ENCODE measurements at places on chromosomes 1 and 21.

DNA sequence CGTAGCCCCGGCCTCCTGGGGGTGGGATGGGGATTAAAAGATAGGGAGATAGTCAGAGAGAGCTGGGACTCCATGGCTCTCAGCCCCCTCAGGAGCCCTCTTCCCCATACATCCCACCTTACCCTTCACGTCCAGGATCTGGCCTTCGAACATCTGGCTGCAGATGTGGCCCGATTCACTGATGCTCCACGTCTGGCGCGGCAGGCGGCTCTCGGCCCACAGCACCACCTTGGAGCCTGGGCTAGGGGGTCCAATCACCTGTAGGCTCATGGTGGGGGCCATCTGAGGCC lies 4.2 kb downstream of the CD52 start:
- DNase-seq, result no peak

DNA sequence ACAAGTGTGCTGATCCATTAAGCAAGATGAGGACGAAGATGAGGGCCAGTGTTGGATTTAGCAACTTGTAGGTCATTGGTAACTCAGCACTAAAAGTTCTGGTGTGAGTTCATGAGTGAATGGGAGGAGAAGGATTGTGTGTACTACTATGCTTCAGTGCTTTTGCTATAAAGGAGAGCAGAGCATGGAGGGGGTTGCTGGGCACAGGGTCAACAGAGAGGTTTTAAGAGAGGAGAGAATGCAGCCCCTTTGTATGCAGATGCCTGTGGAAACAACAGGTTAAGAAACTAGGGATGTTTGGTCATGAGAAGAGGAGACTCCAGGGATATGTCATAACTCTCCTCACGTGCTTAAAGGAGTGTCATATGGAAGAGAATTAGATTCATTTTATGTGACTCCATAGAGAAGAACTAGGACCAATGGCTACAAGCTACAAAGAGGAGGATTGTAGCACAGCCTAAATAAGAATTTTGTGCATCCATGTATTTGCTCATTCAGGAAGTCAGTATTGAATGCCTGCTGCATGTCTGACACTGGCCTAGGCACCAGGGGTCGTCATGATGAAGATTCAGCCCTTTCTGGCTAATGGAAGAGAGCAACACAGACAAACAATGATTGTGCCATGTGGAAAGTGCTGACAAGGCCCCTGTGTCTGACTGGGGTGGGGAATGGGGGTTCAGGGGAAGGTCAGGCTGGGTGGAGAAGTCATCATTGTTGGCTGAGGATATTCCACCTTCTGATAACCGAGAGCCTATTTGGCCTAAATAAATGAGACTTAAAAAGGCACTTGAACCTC lies 53.5 kb downstream of the KIRREL1 start:
- no peak for DNase-seq

- no peak for DNase-seq
Observed at GRCh38 chr1:47229031-47229885, 2.8 kb downstream of the TAL1 start.

DNA sequence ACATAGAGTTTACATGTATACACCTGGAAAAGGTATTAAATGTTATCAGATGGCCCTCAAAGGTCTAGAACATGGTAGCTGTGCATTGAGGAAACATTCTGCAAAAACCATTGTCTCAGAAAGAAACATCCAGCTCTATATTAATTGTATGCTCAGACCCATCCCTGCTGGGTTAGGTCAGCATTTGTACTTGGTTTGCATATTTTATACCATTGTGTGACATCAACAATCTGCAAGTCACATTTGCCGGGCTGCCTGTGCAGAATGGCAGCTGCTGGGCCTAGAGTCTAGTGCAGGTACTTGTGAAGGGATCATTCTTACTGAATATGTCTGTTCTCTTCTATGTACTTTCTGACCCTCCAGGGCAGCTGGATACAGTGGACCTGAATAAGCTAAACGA lies 43.9 kb upstream of the LAMC2 start:
- no peak for DNase-seq

DNA sequence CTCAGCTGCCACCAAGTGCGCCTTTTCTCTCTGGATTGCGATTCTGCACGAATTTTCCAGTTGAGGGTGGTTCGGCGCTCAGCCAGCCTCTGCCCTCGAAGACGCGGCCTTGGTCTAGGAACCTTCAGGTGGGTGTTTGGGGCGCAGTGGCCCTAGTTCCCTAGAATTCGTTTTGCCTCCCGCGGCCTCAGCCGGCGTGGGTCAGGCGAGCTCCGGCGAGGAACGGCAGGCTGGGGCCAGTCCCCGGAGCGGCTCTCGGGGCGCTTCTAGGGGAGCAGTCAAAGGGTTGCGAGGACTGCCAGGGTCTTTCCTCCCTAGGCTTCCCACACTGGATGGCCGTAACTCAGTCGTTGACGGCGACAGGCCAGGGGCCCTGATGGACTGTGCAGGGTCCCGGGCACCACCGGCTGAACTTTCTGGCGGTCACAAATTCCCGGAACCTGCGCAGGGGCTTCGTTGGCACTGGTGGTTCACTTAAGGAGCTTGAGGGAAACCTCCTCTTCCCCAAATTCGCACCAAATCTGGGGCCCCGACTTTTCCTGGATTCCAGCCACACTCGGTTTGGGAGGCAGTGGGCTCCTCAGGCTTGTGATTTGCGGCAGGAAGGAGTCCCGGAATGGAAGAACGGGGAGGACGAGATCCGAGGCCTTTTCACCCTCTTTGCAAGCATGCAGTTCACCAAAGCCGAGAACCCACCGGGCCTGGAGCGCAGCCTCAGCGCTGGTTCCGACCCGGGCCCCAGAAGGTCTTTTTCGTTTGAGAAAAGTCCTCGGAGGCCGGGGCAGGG lies 1.2 kb downstream of the DMBX1 start:
- DNase-seq, result no peak

DNA sequence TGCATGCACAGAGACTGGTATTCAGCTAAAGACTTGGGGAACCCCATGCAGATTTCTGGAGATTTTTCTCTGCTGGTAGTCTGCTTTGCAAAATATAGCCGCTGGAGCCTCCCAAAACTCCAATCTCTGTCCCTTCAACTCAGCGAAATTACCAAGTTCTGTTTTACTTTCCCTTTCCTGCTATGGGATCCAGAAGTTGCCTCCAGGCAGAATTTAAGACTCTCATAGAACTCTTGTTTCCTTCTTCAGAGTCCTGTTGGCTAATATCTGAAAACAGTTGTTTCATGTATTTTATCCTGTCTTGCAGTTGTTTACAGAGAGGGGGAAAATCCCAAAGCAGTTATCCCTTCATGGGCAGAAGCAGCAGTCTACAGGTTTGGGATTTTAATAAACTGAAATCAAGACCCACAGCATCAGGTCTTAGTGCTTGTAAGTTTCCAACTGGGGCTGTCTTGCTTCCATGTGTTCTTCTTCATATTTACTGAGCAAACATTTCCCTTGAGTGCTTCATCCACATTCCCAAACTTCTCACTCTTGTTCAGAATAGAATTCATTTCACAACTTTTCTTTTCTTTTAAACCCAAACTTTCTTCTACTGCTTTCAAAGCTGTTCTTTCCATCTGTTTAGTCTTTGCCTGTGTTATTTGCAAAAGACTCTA lies 221.3 kb upstream of the DMRTA2 start:
- no peak for DNase-seq

- DNase-seq, result no peak
Observed at GRCh38 chr1:218466341-218467010, 121.3 kb downstream of the TGFB2 start.

DNA sequence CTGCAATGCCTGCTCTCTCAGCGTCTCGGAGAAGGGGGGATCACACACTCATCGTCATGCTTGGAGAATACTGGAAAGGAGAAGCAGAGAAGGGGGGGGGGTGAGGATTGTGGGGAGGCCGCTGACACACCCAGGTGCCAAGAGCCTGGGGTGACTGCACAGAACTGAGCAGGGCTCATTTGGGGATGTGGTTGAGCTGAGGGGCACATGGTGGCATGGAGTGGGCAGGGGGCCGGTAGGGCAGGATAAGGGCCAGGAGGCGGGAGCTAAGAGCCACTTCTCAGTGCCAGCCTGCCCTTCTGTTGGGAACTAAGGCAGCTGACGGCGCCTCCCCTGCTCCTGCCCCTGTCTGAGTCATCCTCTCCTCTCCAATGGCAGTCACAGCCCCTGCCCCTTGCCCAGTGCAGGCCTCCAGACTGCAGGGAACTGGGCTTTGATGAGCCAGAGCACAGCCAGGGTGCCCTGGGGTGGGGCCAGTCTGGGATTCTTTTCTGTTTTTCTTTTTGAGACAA lies 27.2 kb downstream of the MRPL37 start:
- DNase-seq, result peak; percentile 60

DNA sequence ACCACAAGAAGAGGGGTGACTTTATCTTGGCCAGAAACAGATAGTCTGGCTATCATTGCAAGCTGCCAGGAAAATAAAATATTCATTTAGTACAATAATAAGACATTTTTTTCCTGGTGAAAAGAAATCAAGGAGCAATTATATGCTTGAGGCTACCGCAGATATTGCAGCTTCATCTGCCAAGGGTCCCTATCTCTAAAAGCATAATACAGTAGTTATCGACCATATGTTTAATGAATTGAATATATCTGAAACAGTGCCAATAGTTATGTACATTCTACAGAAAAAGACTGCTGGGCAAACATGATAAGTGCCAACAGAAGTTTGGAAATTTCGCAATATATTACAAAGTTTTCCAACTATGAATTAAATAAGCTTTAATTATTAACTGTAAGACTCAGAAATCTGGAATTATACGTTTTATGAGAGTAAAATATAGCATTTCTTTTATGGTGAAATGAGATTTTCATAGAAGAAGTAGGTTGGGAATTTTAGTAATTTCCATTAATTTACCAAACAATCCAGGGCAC lies 561.1 kb upstream of the ZP4 start:
- DNase-seq, result no peak

- no peak for DNase-seq
Observed at GRCh38 chr1:43337588-43337987, at the start of gene MPL. TSS of gene MPL (plus strand) at chr1:43337818. CDS start at chr1:43337849, 31 bp downstream.

DNA sequence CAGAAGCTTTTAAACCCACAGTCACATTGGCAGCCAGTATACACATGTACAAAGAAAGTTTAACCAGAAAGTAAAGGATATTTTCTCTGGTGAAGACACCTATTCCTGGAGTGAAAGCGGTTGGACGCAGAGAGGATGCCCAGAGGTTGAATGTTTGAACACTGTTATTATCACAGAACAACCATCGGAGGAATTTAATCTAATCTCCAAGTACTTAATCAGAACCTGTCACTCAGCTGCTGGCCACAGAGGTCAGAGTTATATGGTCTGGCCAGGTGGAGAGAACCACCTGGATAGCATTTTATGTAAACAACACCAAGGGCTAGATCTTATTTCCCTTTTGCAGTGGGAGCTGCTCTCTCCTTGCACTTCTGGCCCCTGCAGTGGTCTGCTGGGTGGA lies 29.4 kb downstream of the SPATA46 start:
- no peak for DNase-seq

- DNase-seq, result no peak
Observed at GRCh38 chr1:65072845-65073244, 75.2 kb upstream of the AK4 start.

GRCh38 chr1:182050481-182051448 lies 10.7 kb downstream of the ZNF648 start:
- peak; percentile 80 for DNase-seq

- no peak for DNase-seq
Observed at GRCh38 chr1:36419140-36419539, 21.4 kb upstream of the LSM10 start.

- DNase-seq, result no peak
Observed at GRCh38 chr21:25564349-25564948, 42.8 kb downstream of the MRPL39 start.

- no peak for DNase-seq
Observed at GRCh38 chr1:229642376-229642775, 16.3 kb downstream of the URB2 start.

GRCh38 chr1:167221126-167221737 lies 546 bp downstream of the POU2F1 start:
- DNase-seq, result no peak

DNA sequence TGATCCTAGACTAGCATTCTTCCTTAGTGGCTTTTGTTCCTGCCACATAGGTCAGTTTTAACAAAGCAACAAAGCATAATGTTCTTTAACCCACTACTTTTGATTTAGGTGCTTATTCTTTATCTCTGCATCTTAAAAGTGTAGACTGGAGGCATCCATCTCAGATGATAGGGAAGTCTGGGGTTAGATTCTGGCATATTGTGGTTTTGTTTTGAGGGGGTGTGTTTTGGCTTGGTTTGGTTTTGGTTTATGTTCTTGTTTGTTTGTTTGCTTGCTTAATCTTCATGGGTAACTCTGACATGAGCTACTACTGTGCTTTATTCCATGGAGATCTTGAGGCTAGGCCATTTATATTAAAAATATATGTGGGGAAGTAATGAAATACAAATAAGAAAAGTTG lies 40.3 kb upstream of the MYOCOS start:
- no peak for DNase-seq

GRCh38 chr21:45539046-45539795 lies 3.0 kb downstream of the SLC19A1 start:
- DNase-seq, result no peak

GRCh38 chr1:204927673-204928641 lies 57.3 kb downstream of the NFASC start:
- no peak for DNase-seq

DNA sequence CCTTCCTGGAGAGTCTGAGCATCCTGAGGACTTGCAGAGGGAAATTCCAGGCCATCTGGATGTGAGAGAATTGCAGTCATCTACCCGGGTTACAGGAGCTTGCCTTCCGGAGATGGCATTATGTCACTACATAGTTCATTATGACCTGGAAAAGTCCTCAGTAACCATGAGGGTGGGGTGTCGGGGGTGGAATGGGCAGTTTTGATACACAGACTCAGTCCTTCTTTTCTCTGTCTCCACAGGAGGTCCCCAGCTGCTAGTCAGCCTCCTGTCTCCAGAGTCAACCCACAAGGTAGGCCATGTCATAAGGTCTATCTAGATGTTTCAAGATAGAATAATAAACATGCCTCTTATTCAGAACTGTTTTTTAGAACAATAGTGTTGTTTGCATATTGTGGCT lies 268.2 kb upstream of the SGIP1 start:
- DNase-seq, result no peak

DNA sequence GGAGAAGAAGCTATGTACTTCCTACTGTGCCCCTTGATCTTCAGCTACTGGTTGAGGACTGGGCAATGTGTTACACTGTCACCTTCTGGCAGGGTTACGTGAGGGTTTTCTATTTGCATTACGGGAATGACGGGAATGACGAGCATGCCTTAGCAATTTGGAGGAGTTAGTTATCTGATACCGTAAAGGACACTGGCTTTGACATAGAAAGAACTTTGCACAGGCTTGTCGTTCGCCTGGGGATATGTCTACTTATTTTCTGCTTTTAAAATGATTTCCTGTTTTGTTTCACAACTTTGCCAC lies 19.8 kb upstream of the ACBD6 start:
- no peak for DNase-seq

GRCh38 chr1:154809436-154810413 lies 60.4 kb downstream of the KCNN3 start:
- peak; percentile 4 for DNase-seq

GRCh38 chr21:37561941-37562919 lies 195.7 kb downstream of the DYRK1A start:
- DNase-seq, result peak; percentile 23

GRCh38 chr1:235617808-235618207 lies 31.8 kb downstream of the GNG4 start:
- DNase-seq, result no peak

Data from MV-4-11 (cell line).